ENCODE measurements at places on chromosomes 16 and 17. TPM values are rescaled to one million over a fixed set of nuclear protein-coding genes. Genes with fewer than 3 reads are reported as not detected.

DNA sequence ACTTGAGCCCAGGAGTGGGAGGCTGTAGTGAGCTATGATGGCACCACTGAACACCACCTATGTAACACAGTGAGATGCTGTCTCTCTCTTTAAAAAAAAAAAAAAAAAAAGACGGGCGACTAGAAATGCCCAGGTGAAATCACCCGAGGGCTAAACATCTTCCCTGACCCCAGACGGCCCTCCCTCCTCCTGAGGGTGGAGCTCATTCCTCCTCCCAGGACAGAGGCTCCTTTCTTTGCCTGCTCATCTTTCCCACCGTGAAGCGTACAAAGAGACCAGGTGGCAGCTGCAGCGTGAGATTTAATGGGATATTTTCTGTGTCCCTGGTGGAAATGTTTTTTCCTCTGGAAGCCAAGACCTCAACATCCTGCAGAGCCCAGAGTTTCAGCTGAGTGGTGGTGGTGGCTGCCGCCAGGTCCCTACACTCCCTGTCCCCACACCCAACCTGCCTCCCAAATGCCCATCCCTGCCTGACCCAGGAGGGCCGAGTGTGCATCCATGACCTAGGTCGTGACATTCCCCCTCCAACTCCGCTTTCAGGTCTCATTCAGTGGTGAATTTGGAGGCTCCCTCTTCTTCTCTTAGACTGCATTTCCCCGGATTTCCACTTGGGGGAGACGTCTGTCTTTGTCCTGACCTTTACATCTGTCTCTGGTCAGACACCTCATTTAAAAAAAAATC, 14.4 kb upstream of the GPRC5B start:
- DNase-seq = peak; percentile 35
- H3K27me3 ChIP-seq = no peaks in the 10 kb centered on the region
- H3K36me3 ChIP-seq = no peaks in the 10 kb centered on the region
- H3K4me1 ChIP-seq = no peaks in the 10 kb centered on the region

The KRT25 gene
- total RNA-seq = not detected

DNA sequence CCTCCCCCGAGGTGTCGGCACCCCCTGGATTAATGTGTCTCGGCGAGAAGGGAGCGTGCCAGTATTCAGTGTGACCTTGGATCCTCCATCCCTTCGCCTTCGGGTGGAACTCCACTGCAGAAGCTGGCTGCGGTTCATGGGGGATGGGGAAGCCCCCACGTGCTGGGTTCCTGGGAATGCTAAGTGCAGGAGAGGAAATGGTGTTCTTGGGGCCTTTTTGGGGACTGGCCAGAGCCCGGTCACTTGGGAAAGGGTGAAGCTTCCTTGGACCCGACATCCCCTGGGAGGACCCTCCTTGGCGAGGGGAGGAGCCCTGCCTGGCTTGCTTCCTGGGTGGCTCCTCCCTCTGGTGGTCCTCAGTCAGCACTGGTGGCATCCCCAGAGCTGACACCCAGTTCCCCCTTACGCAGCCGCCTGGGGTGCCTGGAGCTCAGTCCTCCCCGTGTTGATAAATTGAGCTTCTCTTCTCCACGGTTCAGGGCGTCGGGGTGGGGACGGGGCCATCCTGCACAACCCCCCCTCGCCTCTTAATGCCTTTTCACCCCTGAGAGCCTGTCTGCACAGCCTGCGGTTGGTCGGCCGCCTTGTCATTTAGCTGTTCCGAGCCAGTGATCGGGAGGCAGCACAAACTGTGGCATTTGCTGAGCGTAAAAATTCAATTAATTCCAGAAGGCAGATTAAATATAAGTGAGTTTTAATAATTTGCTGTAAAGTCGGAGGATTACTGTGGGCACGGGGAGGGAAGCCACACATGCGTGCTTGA, 30.7 kb upstream of the GSE1 start:
- no peaks in the 10 kb centered on the region for H3K36me3 ChIP-seq
- H3K27ac ChIP-seq = no peak overlapping the region
- no peaks in the 10 kb centered on the region for H3K27me3 ChIP-seq
- DNase-seq = peak; percentile 6
- H3K4me3 ChIP-seq = no peak overlapping the region
- H3K4me1 ChIP-seq = peaks cover 4% of the 10 kb centered on the region

GRCh38 chr17:83151442-83152226, 72.2 kb downstream of the METRNL start:
- no peaks in the 10 kb centered on the region for H3K4me1 ChIP-seq
- no peaks in the 10 kb centered on the region for H3K27me3 ChIP-seq
- no peak overlapping the region for H3K4me3 ChIP-seq

DNA sequence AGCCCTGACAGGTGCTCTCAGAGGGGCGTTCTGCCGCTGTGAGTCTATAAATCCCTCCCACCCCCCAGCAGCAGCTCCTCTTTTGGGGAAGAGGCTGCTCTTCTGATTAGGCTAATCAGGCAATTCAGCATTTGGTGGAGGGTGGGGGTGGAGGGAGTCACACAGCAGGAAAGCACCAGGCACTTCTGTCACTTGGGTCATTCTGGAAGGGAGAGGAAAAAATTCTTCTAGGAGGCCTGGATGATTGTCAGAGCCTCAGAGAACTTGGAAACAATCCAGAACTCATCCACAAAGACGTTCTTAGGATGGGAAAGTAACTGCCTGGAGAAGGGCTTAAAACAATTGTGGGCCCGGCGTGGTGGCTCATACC, 7.3 kb upstream of the SSTR2 start:
- no peak overlapping the region for H3K27ac ChIP-seq
- H3K36me3 ChIP-seq = no peaks in the 10 kb centered on the region
- H3K4me1 ChIP-seq = peaks cover 5% of the 10 kb centered on the region
- DNase-seq = no peak

The SUPT6H gene
- 96.5 TPM for total RNA-seq

DNA sequence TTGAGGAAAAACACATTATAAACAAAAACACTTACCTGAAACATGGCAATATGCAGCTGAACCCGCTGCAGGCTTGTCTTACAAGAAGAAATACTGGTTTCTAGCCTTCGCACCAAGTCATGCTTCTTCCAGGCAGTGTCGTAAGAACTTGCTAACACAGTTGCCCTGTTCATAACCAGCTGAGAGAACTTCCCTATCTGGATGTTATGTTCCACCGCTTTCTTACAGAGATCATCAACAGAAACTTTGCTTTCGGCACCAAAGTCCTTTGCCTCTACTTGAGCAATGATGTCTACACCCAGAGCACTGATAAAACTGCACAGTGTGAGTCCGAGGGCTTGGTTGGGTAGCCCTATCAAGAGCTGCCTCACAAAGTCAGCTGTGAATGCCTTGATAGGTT, 27.9 kb upstream of the ARL6IP1 start:
- H3K27me3 ChIP-seq = no peaks in the 10 kb centered on the region
- H3K4me3 ChIP-seq = no peak overlapping the region
- DNase-seq = no peak

GRCh38 chr17:35529866-35530265, 7.6 kb downstream of the SLFN12L start:
- no peak overlapping the region for H3K4me3 ChIP-seq
- H3K27me3 ChIP-seq = no peaks in the 10 kb centered on the region
- H3K4me1 ChIP-seq = peaks cover 70% of the 10 kb centered on the region
- no peaks in the 10 kb centered on the region for H3K36me3 ChIP-seq
- no peak for DNase-seq

The P2RX1 gene
- not detected for total RNA-seq

GRCh38 chr17:7579001-7579833, at the start of gene CD68:
Gene CD68 (plus strand): TSS chr17:7579638. CDS start chr17:7579678, 40 bp downstream.
- DNase-seq = peak; percentile 38
- H3K36me3 ChIP-seq = peaks cover 51% of the 10 kb centered on the region
- H3K27me3 ChIP-seq = no peaks in the 10 kb centered on the region
- no peak within 1 kb of the TSS for H3K4me3 ChIP-seq
- peaks cover 71% of the 10 kb centered on the region for H3K4me1 ChIP-seq
- H3K27ac ChIP-seq = peak within 1 kb of the TSS; percentile 36

The CDRT15 gene
- not detected for total RNA-seq

The CORO6 gene
- total RNA-seq = 2.2 TPM

GRCh38 chr16:87806261-87806640, 40.5 kb upstream of the KLHDC4 start:
- H3K27ac ChIP-seq = no peak overlapping the region
- DNase-seq = no peak
- no peaks in the 10 kb centered on the region for H3K36me3 ChIP-seq

DNA sequence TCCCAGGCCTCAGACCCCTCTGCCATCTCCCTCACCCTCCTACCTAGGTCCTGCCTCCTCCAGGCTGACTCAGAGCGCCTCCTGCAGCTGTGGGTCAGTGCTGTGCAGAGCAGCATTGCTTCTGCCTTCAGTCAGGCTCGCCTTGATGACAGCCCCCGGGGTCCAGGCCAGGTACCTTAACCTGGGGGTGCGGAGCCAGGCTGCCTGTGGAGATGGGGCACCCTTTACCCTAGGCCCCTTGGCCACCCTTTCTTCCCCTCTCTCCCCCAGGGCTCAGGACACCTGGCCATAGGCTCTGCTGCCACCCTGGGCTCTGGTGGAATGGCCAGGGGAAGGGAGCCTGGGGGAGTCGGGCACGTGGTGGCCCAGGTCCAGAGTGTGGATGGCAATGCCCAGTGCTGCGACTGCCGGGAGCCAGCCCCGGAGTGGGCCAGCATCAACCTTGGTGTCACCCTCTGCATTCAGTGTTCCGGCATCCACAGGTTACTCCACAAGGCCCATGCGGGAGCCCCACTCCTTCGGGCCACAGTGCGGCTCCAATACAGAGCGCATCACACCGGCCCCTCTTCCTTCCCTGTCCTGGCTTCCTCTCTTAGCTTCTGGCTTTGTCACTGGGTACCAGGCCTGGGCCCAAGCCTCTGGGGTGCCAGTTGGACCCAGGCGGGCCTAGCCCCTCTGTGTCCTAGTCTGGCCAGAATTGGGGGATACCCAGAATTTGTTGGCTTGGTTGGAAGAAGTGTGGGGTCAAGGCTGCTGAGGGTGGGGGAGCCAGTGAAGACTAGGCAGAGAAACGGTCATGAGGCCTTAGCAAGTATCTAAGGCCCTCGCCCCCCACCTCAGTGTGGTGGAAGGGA, 5.0 kb upstream of the KCTD11 start:
- H3K27ac ChIP-seq = no peak overlapping the region
- H3K36me3 ChIP-seq = peaks cover 70% of the 10 kb centered on the region
- H3K27me3 ChIP-seq = no peaks in the 10 kb centered on the region
- H3K4me3 ChIP-seq = no peak overlapping the region
- no peak for DNase-seq

GRCh38 chr16:1026057-1026783, 44.6 kb downstream of the SOX8 start:
- no peaks in the 10 kb centered on the region for H3K4me1 ChIP-seq
- no peak overlapping the region for H3K4me3 ChIP-seq
- H3K27me3 ChIP-seq = no peaks in the 10 kb centered on the region
- H3K27ac ChIP-seq = no peak overlapping the region
- H3K36me3 ChIP-seq = no peaks in the 10 kb centered on the region
- no peak for DNase-seq

The ZNF500 gene
- total RNA-seq = 35.6 TPM

GRCh38 chr17:17060001-17060922, 18.0 kb downstream of the MPRIP start:
- H3K36me3 ChIP-seq = peaks cover 20% of the 10 kb centered on the region
- no peak overlapping the region for H3K4me3 ChIP-seq
- H3K27ac ChIP-seq = no peak overlapping the region
- DNase-seq = no peak
- H3K4me1 ChIP-seq = peaks cover 40% of the 10 kb centered on the region
- H3K27me3 ChIP-seq = no peaks in the 10 kb centered on the region

GRCh38 chr17:71180801-71181385, 939.9 kb upstream of the SOX9 start:
- no peak overlapping the region for H3K27ac ChIP-seq
- DNase-seq = no peak
- H3K27me3 ChIP-seq = no peaks in the 10 kb centered on the region
- no peaks in the 10 kb centered on the region for H3K4me1 ChIP-seq
- H3K4me3 ChIP-seq = no peak overlapping the region

- no peak for DNase-seq
- no peak overlapping the region for H3K4me3 ChIP-seq
- H3K36me3 ChIP-seq = peaks cover 22% of the 10 kb centered on the region
- H3K4me1 ChIP-seq = peaks cover 85% of the 10 kb centered on the region
- no peaks in the 10 kb centered on the region for H3K27me3 ChIP-seq
Observed at GRCh38 chr16:9096416-9096952, 5.0 kb downstream of the HAPSTR1 start.

- no peaks in the 10 kb centered on the region for H3K4me1 ChIP-seq
- H3K27me3 ChIP-seq = no peaks in the 10 kb centered on the region
- H3K4me3 ChIP-seq = no peak overlapping the region
- DNase-seq = no peak
- no peaks in the 10 kb centered on the region for H3K36me3 ChIP-seq
- H3K27ac ChIP-seq = no peak overlapping the region
Observed at GRCh38 chr16:66240631-66241395, 125.7 kb upstream of the CDH5 start.

- no peak for DNase-seq
- H3K27ac ChIP-seq = peak overlapping the region; percentile 48
- no peaks in the 10 kb centered on the region for H3K27me3 ChIP-seq
- H3K4me3 ChIP-seq = peak overlapping the region; percentile 47
- peaks cover 4% of the 10 kb centered on the region for H3K36me3 ChIP-seq
Observed at GRCh38 chr16:2155977-2156848, 631 bp downstream of the TRAF7 start.

The ADAMTS18 gene
- not detected for total RNA-seq

GRCh38 chr16:725041-725376, 1.2 kb downstream of the CCDC78 start:
- no peak for DNase-seq
- no peaks in the 10 kb centered on the region for H3K27me3 ChIP-seq
- no peaks in the 10 kb centered on the region for H3K36me3 ChIP-seq
- H3K4me1 ChIP-seq = peaks cover 28% of the 10 kb centered on the region
- H3K4me3 ChIP-seq = no peak overlapping the region
- no peak overlapping the region for H3K27ac ChIP-seq

DNA sequence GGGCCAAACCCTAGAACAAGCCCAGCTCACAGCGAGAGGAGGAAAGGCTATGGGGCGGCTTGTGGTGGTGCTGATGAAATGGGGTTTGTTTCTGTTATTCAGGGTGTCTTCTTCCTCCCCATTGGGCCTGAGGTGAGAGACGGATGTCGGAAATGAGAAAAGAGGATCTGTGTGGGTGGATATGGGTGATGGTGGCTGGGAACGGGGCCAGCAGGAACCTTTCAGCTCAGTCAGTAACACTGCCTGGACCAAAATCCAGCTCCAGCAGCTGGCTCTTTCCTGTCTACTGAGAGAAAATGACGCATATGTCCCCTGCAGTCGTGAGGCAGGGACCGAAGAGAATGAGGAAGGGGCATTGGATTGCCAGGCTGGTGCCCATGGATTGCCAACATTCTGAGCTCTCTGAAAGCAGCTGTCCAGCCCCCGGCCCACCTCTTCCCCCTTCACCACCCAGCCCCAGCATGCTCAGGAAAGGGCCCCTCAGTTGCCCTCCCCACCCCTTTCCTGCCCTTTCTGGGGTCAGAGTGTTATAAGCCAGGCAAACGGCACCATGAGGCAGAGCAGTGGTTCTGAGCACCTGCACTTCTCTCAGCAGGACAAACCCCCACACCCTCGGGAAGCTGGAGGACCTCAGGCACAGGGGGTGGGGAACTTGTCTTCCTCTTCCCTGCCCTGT, 4.0 kb downstream of the MYH3 start:
- H3K4me1 ChIP-seq = no peaks in the 10 kb centered on the region
- no peak overlapping the region for H3K27ac ChIP-seq
- no peaks in the 10 kb centered on the region for H3K36me3 ChIP-seq

The AIPL1 gene
- not detected for total RNA-seq

- H3K36me3 ChIP-seq = peaks cover 31% of the 10 kb centered on the region
- DNase-seq = no peak
- H3K4me3 ChIP-seq = no peak overlapping the region
- H3K4me1 ChIP-seq = no peaks in the 10 kb centered on the region
Observed at GRCh38 chr16:3520841-3521240, 20.0 kb downstream of the CLUAP1 start.

GRCh38 chr16:82755570-82756282, 129.0 kb downstream of the CDH13 start:
- H3K36me3 ChIP-seq = no peaks in the 10 kb centered on the region
- H3K27ac ChIP-seq = no peak overlapping the region
- H3K4me1 ChIP-seq = no peaks in the 10 kb centered on the region
- no peaks in the 10 kb centered on the region for H3K27me3 ChIP-seq
- H3K4me3 ChIP-seq = no peak overlapping the region
- DNase-seq = no peak

The GFAP gene
- not detected for total RNA-seq
